ENCODE measurements at places on chromosomes 7 and 10.

- DNase-seq: no peak
These were observed 217.7 kb upstream of the KCND2 start for GRCh38 chr7:120055300-120055699.

GRCh38 chr7:78563191-78563590 lies 764.6 kb downstream of the PHTF2 start:
- DNase-seq: no peak

DNA sequence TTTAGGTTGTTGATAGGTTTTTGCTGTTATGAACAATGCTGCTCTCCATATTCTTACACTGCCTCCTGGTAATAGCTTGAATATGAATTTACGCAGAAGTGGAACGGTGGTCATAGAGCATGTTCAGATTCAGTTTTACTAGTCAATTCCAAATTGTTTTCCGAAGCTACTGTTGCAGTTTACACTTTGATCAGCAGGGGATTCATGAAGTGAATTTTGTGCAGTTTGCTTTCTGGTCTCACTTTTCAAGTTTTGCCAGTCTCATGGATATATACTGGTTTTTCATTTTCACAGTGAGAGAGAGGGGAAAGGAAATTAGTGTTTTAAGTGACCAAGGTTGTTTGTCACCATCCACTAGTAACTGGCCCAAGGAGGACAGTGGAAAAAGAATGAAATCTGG lies 171.3 kb downstream of the PRKCQ start:
- no peak for DNase-seq

- no peak for DNase-seq
These were observed 40.5 kb upstream of the IL15RA start for GRCh38 chr10:6017781-6018354.

DNA sequence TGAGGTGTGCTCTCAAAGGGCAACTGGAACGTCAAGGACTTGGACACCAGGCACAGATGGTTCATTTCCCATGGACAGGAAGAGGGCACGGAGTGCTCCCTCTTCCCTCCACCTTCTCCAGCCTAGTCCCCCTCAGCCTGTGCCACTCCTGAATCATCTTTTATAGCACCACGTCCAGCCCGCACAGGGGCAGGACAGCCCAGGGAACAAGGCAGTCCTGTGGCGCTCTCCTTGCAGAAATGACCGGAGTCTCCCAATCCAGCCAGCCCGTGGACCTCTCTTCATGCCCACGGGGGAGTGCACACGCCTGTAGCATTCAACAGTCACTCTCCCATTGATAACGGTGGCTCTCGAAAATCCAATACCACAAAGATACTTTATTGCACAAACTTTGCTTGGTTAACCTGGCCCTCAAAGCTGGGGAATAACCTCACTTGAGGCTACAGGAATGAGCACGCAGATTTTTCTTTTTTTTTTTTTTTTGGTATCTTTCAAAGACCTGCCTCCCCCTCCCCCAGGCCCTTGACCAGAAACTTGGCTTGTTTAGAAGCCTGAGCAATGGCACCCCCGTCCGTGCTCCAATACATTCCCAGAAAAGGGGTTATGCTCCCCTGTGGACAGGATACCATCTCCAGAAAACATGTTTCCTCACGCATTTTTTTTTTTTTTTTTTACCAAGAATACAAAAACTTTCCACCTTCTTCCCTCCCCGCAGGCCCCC lies 733 bp downstream of the PRKCQ start:
- DNase-seq: no peak

DNA sequence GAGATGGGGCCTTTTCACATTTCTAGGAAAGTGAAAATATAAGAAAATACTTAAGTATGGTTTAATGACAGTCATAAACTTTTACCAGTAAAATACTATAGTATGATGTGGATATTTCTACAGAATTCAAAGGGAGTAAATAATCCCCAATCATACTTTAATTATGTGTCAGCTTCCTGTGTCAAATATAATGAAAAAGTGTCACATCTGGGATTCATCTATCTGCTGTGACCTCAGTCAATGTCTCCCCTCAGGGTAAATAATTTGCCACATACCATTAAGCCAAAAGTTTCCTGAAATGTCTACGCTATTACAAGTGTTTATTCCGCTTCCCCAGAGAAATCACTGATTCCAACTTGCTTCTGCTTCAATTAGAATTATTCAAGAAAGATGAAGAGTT lies 110.5 kb downstream of the ITGA8 start:
- no peak for DNase-seq

DNA sequence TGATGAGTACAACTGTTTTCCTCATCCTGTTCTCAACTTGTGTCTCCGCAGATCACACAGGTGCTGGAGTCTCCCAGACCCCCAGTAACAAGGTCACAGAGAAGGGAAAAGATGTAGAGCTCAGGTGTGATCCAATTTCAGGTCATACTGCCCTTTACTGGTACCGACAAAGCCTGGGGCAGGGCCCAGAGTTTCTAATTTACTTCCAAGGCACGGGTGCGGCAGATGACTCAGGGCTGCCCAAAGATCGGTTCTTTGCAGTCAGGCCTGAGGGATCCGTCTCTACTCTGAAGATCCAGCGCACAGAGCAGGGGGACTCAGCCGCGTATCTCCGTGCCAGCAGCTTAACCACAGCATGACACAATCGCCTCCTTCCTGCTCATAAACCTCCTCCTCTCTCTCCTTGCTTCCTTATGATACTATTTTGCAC lies 126.7 kb upstream of the PRSS58 start:
- no peak for DNase-seq

DNA sequence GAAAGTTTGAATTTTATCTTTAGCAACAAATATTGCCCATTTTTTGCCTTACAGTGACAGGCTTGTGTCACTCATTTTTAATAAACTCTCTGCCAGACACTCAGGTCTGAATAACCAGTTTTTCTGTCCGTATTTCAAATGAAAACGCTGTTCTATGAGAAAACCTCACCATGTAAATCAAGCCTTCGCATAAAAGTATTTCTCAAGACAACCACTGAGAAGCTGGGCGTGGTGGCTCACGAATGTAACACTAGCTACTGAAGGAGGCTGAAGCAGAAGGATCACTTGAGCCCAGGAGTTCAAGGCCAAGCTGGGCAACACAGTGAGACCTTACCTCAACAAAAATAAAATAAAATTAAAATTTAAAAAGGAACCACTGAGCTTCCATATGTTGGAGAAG lies 339.3 kb downstream of the PARD3 start:
- no peak for DNase-seq

- no peak for DNase-seq
These were observed 59.0 kb downstream of the PALD1 start for GRCh38 chr10:70537398-70538194.

GRCh38 chr10:109956454-109957091 lies 33.3 kb upstream of the XPNPEP1 start:
- no peak for DNase-seq

- no peak for DNase-seq
These were observed 8.0 kb downstream of the STAG3 start for GRCh38 chr7:100185726-100186125.

DNA sequence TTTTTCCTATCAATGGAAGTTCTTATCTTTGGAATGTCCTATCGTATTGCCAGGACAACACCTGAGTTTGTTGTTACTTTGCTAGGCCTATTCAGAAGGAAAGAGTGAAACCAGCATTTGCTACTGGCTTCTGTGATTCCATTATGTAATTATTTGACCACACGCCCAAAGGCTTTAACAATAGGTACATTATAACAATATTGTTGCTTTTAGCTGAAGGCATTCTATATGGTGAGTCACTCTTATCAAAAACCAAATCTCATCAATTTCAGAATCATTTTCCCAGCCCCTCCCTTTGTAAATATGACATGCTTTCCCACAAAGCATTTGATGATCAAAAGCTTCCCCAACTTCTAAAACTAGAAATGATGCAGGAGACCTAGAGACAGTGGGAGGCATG lies 294.4 kb upstream of the NEBL start:
- DNase-seq: no peak

DNA sequence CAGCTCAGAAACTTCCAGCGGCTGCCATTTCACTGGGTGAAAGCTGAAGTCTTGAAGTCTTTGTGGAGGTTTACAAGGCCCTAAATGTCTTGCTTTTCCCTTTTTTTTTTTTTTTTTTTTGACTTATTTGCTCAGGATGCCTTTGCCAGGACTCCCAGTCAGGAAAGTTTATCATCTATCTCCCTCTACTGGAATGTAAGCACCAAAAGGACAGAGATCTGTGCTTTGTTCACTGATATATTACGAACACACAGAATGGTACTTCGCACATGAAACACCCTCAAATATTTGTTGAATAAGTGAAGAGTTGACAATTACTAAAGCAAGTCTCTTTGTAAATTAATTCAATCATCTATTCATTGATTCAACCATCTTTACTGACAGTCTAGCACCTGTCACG lies 23.2 kb downstream of the ABCB4 start:
- no peak for DNase-seq

GRCh38 chr7:43693687-43694398 lies 35.5 kb downstream of the COA1 start:
- DNase-seq: no peak

- DNase-seq: no peak
These were observed 82.7 kb downstream of the REEP3 start for GRCh38 chr10:63603709-63604445.

DNA sequence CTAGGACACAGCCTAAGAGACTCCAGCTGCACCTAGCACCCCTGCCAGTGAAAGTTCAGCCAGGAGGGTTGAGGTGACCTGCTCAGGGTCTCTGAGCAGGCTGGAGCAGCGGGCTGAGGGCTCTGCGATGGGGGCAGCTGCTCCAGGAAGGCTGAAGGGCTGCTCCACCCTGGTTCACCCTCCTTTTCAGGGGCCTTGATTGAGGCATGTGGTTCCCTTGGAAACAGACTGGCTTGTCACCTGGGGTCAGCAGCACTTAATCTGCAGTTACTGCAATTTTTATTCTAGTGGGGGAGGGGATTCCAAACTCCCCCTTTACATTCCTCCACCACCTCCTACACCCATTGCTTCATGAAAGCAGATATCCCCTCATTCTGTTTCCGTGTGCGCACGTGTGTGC lies 85.3 kb upstream of the UNC5B start:
- DNase-seq: peak; percentile 36

- no peak for DNase-seq
These were observed 11.5 kb downstream of the ELFN1 start for GRCh38 chr7:1681581-1681980.

DNA sequence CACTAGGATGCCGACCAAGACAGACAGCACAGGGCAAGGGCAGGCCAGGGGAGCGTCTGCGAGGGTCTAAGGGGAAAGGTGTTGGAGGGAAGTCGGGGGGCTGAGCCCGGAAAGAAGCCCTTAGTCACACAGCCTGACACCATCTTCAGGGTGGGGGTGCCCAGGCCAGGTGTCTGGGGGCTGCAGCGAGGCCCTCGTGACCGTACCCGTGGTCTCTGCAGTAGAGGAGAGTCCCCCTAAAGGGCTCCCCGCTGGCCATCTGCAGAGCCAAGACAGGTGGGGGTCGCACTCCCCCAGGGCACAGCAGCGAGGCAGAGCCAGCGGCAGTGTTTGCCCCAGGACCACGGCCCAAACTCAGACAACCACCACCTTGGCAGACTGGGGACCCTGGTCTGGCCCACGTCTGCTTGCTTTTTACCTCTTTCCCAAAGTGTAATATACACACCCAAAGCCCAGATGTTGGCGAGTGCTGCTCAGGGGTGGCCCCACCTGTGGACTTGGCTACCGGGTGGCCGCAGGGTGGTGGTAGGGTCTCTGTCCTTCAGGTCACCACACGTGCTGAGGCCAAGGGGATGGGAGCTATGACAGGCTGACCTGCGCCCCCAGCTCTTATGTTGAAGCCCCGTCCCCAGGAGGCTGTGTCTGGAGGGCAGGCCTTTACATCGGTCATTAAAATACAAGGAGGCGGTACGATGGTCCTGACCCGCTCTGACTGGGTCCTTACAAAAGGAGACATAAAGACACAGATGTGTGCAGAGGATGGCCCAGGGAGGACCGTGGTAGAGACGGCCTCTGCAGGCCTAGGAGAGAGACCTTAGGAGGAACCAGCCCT lies 107.4 kb downstream of the DNAJB6 start:
- peak; percentile 31 for DNase-seq

DNA sequence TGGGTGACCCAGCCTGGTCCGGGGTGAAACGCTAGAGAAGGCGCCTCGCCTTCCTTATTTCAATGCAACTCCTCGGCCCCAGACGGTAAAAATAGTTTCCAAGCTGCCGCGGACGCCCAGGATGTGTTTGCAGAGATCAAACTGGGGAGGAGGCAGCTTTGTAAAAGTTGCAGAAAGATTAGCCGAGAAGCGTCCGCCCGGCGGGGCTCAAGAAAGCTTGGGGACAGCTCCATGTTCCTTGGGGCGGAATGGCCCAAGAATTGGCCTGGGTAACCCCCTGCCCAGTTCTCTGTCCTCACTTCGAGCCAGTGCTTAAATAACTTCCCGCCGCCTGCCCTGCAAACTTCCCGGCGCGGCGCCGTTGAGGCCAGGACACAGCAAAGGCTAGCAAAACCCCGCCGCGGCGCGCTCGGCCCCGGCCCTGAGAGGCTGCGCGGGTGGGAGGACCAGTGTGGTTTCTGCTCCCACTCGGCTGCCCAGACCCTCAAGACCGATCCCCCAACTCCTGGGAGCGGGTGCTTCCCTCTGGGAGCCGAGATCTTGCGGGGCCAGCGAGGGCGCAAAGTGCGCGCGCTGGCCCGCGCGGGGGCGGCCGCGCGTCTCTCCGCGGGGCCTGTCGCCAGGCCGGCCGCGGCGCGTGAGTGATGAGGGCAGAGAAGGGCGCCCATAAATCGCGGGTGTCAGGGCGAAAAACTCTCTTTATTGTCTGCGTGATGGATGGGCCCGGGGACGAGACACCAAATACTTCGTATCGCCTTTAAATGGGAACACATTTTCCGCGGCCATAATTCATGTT lies 6.3 kb upstream of the ZNF503 start:
- DNase-seq: no peak

GRCh38 chr10:106859892-106860652 lies 304.4 kb downstream of the SORCS1 start:
- no peak for DNase-seq

DNA sequence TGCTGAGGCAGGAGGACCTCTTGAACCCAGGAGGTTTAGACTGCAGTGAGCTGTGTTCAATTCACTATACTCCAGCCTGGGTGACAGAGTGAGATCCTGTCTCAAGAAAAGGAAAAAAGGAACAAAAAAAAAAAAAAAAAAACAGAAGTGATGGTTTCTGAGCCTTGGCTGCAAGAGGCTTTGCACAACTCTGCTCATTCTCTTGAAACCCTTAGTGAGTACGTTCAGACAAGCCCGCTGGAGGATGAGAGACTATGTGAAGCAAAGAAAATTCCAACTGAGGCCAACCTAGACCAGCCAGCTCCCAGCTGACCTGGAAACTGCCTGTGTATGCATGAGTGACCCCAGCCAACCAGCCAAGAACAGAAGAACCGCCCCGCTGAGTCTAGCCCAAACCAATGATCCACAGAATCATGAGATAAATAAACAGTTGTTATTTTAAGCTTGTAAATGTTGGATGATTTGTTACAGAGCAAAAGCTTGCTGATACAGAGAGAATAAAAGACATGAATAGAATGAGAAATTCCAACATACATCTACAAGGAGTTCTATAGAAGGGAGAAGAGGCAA lies 50.6 kb upstream of the FZD9 start:
- no peak for DNase-seq

- DNase-seq: no peak
These were observed 142.3 kb downstream of the ANLN start for GRCh38 chr7:36531951-36532350.

Measured in left lobe of liver (tissue), 2 donors.